Astrocyte (in vitro differentiated cells and primary cell): ENCODE measurements at places on chromosomes 1 and 21.
A peak's percentile ranks its signal among the peaks of the same experiment; 100 is the strongest.

DNA sequence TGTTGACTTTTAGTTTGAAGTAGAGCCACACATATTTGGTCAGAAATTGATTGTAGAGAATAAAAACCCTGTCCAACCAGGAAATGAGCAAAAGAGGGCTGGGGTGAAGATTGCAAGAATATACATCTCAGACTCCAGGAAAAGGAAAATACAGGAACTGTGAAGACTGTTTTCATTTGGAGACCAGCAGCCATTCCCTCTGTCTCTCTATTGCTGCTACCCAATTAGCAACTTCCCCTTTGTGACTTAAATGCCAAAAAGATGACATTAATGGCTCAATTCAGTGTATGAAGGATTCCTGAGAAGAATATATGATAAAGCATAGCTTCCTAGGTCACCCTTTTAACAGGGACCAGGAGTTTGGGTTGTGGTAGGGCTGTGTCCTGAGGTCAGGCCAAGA, 31.6 kb upstream of the CEP350 start:
- H3K4me3 ChIP-seq: no peak overlapping the region
- no peaks in the 10 kb centered on the region for H3K27me3 ChIP-seq
- H3K36me3 ChIP-seq: peaks cover 2% of the 10 kb centered on the region
- no peak for DNase-seq
- H3K27ac ChIP-seq: no peak overlapping the region

DNA sequence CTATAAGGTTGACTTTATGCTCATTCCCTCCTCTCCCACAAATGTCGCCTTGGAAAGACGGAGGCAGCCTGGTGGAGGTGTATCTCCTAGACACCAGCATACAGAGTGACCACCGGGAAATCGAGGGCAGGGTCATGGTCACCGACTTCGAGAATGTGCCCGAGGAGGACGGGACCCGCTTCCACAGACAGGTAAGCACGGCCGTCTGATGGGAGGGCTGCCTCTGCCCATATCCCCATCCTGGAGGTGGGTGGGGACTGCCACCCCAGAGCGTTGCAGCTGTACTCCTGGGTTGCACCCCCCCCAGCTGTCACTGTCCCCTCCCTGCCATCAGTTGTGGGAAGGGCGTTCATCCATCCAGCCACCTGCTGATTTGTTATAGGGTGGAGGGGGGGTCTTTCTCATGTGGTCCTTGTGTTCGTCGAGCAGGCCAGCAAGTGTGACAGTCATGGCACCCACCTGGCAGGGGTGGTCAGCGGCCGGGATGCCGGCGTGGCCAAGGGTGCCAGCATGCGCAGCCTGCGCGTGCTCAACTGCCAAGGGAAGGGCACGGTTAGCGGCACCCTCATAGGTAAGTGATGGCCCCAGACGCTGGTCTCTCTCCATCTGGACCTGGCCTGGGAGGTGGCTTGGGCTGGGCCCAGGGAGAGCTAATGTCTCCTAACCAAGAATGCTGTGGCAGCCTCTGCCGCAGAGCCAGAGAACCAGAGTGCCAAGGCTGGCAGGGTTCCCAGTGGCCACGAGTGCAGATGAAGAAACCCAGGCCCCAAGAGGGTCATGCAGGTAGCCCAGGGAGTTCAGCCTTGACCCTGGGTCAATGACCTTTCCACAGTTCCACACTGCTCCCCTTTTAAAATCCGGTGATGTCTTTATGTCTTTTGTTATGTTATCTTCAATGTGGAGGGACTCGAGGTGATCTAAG, 13.1 kb downstream of the PCSK9 start:
- no peak overlapping the region for H3K4me3 ChIP-seq
- no peak for DNase-seq
- no peaks in the 10 kb centered on the region for H3K36me3 ChIP-seq
- H3K4me1 ChIP-seq: peaks cover 5% of the 10 kb centered on the region
- no peaks in the 10 kb centered on the region for H3K27me3 ChIP-seq
- no peak overlapping the region for H3K27ac ChIP-seq

DNA sequence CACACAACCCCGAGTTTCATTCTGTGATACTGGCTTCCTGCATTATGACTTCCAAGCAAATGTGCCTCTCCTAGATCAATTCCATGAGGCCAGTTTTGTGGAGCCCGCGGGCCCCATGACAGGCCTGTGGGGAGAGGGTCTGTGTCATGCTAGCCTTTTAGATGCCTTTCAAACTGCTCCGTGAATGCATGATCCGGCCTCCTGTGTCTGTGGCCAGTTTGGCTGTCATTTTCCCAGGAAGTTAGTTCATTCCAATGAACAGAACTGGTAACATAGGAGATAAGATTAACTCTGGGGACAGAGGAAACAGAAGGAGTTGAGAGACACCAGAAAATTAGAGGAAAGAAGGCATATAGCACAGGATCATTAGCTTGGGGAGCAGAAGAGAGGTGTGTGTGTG, 3.2 kb downstream of the FNDC7 start:
- no peak overlapping the region for H3K4me3 ChIP-seq
- H3K27me3 ChIP-seq: no peaks in the 10 kb centered on the region
- peaks cover 32% of the 10 kb centered on the region for H3K4me1 ChIP-seq
- H3K27ac ChIP-seq: no peak overlapping the region
- DNase-seq: peak; percentile 32

- no peaks in the 10 kb centered on the region for H3K4me1 ChIP-seq
Measured at GRCh38 chr1:29490204-29490934, 254.0 kb downstream of the PTPRU start.
